ENCODE measurements at places on chromosomes 12 and 14. TPM values are rescaled to one million over a fixed set of nuclear protein-coding genes. Genes with fewer than 3 reads are reported as not detected.

The GLIPR1L2 gene
- 0.92 TPM for polyA plus RNA-seq

The GPD1 gene
- polyA plus RNA-seq = not detected

The MANSC4 gene
- not detected for polyA plus RNA-seq

The TSPAN9 gene
- polyA plus RNA-seq = not detected

The CLEC6A gene
- not detected for polyA plus RNA-seq

The MARCHF9 gene
- polyA plus RNA-seq = 5.7 TPM

The KLRB1 gene
- polyA plus RNA-seq = 249 TPM

The TAS2R42 gene
- polyA plus RNA-seq = not detected

The TMEM52B gene
- polyA plus RNA-seq = not detected

The GLT8D2 gene
- not detected for polyA plus RNA-seq

The CFAP73 gene
- not detected for polyA plus RNA-seq

The ISCU gene
- 302 TPM for polyA plus RNA-seq

The CMA1 gene
- not detected for polyA plus RNA-seq

The PPP1R36 gene
- polyA plus RNA-seq = 0.25 TPM

The AICDA gene
- not detected for polyA plus RNA-seq

The TMEM253 gene
- polyA plus RNA-seq = not detected

The PSME1 gene
- polyA plus RNA-seq = 1,041 TPM

The DEGS2 gene
- polyA plus RNA-seq = 0.72 TPM
